ENCODE measurements at places on chromosomes 12 and 14.

DNA sequence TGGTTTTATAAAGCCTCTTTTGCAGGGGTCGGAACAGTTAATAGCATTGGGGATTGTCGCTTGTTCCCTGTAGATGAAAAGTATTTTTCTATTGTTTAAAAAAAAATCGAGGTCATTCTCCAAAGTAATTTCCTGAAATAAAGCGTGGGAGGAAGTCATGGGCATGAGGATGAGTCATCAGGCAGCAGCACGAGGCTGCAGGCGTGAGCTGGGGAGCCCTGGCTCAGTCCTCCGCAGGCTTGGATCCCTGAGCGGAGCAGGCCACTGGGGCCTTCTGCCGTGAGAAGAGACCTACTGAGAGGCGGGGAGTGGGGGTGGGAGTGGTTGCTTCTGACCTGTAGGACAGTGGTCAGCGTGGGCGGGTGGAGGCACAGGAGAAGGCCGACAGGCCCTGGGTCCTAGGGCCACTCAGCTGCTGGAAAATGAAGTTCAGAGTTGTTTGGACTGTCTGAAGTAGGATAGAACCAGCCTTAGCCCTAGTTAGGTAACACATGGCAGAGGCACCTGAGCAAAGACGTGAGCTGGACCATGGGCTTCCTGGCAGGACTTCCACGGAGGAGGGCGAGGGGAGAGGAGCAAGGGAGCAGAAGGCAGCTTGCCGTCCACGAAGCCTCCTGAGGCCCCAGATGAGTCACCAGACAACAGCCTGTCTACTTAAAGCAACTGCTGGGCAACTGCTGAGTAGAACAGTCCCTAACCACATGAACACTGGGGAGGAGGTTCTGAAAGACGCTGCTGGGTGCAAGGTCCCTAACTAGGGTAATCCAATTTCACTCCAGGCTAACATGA, 21.1 kb upstream of the LGALS3 start:
- peak; percentile 26 for DNase-seq

GRCh38 chr14:80942191-80942600, 658 bp upstream of the CEP128 start:
- no peak for DNase-seq

DNA sequence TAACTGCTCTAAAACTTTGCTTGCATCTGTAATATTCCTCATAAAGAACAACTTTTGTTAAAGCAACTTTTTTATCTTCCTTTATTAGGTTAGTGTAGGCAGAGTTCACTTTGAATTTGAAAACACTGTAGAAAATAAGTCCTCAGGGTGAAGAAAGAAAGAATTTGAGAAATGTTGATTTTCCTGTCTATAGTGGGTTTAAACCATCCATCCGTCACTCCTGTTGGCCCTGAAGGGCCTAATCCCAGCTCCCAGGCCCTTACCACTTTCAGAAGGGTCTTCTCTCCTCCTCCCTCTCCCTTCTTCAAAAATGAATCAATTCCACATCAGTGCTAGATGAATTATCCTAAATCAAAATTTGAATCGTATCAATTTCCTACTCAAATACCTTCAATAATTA, 4.9 kb upstream of the SLC2A3 start:
- no peak for DNase-seq

- DNase-seq: no peak
Measured at GRCh38 chr14:99266181-99267178, 5.5 kb downstream of the BCL11B start.

GRCh38 chr14:99352688-99353280, 80.8 kb upstream of the BCL11B start:
- DNase-seq: no peak

DNA sequence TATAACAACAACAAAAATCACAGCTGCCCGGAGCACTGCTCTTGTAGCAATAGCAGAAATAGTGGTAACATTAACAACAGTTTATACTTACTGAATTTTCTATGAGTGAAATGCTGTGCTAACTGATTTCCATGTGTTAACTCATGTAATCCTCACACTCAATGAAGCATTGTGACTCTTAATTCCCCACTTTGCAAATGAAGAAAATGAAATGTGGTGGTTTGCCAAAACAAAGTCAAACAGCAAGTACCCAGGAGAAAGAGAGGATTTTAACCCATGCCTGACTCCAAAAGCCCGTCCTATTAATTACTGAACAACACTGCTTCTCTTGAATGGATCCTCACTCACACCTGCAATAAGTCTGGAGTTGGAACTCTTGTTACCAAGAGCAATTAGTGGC, 123.5 kb downstream of the MED13L start:
- DNase-seq: no peak

GRCh38 chr14:46964378-46964777, 312.8 kb upstream of the RPL10L start:
- no peak for DNase-seq
